Esophagus squamous epithelium (tissue), 5 donors: ENCODE measurements at places on chromosomes 3 and 15.

GRCh38 chr3:125128861-125129501 lies 73.2 kb upstream of the HEG1 start:
- no peak for DNase-seq

DNA sequence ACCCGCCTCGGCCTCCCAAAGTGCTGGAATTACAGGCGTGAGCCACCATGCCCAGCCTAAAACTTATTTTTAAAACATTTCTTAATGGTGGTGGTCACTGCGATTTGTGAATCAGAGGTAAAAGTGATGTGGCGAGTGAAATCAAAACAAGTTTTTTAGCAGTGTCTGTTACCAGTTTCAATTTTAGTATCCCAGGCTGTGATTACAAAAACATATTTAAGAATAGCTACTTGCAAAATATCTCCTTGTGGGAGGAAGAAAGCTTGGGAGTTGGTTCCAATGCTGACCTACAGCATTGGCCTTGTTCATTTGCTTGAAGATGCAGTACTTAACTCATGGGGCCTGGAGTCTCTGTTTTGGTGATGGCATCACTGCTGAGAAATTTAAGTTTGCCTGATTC lies 4.5 kb downstream of the RAB7A start:
- DNase-seq: no peak

DNA sequence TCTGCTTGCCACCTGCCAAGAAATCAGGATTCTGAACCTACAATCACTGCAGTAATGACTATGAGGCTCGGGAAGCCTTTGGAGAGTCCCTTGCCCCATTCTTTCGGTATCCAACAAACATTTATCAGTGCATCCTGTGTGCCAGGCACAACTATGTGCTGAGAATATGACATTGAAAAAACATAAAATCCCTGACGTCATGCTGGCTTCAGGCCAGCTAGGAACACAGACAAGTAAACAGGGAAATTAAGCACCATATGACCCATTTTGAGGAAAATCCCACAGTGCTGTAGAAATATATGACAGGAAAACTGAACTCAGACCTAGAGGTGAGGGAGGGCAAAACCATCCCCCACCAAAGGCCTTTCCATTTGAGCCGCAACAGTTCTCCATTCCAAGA lies 34.1 kb upstream of the DET1 start:
- no peak for DNase-seq

DNA sequence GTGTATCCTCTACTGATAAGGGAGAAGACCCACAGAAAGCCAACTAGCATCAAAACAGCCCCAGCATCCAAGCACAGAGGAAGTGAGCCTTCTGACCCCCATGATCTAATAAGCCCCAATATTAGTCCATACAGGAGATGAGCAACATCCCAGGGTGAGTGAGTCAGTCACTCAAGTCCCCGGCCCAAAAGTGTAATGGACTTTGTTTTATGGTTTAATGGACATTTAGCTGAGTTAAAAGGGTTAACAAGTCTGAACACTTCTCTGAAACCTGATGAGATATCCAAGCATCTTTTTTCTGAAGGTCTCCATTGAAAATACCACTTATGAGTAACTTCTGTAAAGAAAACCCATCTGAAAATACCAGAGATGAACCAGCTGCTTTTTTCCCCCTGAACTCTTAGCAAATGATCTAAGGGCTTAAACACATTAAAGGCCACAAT lies 115.6 kb downstream of the GREM1 start:
- DNase-seq: no peak

- no peak for DNase-seq
These were observed 1064.5 kb downstream of the ZPLD1 start for GRCh38 chr3:103499132-103499900.

DNA sequence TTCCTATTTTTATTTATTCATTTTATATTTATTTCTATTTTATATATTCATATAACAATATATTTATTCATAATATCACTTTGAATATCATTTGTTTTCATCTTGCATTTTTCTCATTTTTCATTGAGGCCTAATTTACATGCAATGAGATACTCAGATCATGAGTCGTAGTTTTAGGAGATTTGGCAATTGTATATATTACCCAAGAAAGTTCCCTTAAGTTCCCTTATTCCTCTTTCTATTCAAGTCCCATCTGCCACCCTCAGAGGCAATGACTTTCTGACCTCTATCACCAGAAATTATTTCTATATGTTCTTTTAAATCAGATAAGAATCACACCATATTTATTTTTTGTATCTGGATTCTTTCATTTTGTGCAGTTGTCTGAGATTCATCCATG lies 329.1 kb upstream of the TPRG1 start:
- no peak for DNase-seq

GRCh38 chr3:186628756-186629155 lies 11.4 kb upstream of the FETUB start:
- DNase-seq: no peak

- DNase-seq: no peak
These were observed 163.3 kb downstream of the SPATA16 start for GRCh38 chr3:172977696-172978095.

GRCh38 chr3:50708620-50709019 lies 33.9 kb downstream of the DOCK3 start:
- no peak for DNase-seq

GRCh38 chr15:64044300-64045100 lies 1.8 kb downstream of the DAPK2 start:
- no peak for DNase-seq

- DNase-seq: no peak
These were observed 8.5 kb downstream of the MINDY2 start for GRCh38 chr15:58779554-58779953.

DNA sequence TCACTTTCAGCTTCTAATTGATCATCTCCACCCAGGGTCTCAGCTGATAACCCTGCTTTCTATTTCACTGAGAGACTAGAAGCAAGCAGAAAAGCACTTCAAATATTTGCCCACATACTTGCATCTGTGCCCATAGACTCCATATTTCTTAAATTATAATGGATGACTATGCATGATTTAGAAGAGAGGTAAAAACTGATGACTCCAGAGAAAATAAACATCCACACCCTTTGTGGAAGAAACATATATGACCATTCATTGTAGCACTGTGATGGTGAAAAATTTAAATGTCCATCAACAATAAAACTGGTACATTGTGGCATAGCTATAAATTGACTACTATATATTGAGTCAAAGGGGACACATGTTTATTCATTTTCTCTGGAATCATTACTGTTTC lies 7.1 kb upstream of the IGF2BP2 start:
- DNase-seq: no peak

DNA sequence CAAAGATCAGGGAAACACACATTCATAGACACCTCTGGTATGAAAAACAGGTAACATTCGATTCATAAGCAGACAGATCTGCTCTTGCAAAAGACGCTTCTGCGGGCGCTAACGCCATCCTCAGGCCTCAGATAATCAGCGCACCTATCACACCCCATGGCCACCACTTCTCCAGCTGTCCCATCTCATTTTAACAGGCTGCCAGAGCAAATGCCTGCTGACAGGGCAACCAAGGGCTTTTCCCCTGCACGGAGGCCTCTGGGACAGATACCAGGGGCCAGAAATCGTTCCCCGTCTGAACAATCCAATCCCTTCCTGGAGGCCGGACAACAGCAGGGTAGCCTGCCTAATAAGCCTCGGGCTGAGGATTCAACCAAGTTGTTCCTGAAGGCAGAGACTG lies 15.2 kb downstream of the ABCC5 start:
- DNase-seq: no peak

- no peak for DNase-seq
These were observed 43.2 kb upstream of the CD47 start for GRCh38 chr3:108133858-108134554.

GRCh38 chr15:96177279-96177678 lies 153.2 kb upstream of the NR2F2 start:
- no peak for DNase-seq

DNA sequence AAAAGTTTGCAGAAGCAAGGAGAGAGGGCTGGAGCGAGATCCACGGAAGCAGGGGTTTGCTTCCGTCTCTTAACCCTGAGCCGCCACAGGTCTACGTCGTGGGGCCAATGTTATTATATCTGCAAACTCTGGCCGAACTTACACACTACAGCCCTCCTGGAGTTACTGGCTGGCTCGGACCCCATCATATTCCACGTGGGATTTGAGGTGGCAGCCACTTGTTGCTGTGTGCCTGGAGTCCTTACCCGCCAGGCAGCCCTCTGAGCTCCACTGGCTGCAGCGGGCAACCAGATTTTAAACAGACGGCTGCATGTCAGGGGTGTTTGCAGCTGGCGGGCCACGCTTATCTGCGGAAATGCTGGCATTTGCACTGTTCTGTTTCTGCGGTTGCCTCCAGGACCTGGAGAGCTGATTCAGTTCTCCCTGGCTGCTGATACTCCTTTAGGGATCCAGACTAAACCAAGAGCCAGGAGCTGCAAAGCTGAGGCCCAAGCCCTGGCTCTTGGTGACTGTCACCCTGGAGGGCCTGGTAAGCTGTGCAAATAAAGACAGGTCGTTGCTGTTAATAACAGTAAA lies 34.7 kb downstream of the TM2D3 start:
- DNase-seq: no peak

DNA sequence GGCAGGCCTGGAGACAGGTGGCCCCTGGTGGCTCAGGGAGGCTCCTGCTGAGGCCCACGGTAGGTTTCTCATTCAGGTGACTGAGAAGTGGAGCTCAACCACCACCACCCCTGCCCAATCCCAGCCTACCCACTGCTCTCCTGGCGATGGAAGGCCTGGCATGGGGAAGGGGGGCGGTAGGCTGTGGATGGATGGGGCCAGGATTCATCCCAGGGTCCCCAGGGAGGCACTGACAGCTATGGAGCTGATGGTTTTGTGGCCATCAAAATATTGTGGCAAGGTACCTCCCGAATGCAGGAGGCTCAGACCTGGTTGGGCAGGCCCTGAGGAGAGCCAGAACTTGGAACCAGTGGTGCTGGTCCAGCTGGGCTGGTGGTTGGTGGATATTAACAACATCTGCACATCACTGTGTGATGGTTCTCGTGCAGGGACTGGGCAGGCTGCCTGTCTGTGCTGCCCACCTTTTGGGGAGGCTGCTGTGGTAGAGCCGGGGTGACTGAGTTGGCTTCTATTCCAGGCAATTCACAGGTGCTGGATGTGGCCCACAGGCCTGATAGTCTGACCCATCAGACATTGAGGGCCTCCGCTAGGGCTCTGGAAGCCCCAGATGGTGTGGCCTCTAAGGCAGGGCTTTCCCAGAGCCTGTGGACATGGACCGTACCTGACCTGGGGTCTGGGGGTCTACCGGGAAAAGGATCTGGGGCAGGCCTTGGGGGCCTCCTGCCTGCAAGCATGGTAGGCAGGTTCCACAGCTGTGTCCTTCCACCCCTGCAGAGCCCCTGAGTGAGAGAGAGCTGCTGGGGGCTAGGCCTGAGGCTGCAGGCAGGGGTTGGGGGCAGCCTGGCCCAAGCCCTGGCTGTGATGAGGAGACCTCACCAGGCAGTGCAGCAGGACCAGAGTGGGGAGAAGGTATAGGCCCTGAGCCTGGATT lies 3.4 kb downstream of the ZBTB47 start:
- DNase-seq: no peak

- no peak for DNase-seq
These were observed 408.0 kb downstream of the MECOM start for GRCh38 chr3:169255511-169255910.

- DNase-seq: no peak
These were observed 384 bp downstream of the KNL1 start for GRCh38 chr15:40594429-40594836.

GRCh38 chr15:92049290-92049989 lies 195.9 kb downstream of the SLCO3A1 start:
- DNase-seq: no peak

DNA sequence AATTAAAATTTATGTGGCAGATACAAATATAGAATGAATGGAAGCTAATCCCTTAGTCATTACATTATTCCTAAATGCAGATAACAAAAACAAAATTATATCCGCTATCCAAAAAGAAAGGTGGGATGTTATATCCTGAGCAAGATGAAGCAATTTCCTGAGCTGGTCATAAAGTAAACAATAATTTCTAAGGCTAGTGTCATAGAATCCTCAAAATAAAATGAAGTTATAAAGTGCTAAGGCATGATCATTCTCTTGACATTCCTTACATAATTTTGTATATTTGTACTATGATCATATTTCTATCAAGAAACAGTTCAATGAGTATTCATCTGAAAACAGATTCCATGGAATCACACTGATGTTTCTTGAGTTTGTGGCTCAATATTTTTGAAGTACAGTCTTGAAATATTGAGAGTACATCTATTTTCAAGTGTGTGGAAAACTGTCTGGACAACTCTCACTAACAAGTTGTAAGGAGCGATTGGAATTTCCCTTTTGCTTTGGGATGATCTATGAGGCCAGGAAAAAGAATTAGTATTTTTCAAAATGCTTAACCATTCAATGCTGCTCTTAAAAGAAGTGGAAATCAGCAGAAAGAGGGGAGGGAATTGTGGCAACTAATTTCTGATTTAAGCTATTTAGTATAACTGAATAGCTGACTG lies 92.4 kb downstream of the ABI3BP start:
- no peak for DNase-seq

DNA sequence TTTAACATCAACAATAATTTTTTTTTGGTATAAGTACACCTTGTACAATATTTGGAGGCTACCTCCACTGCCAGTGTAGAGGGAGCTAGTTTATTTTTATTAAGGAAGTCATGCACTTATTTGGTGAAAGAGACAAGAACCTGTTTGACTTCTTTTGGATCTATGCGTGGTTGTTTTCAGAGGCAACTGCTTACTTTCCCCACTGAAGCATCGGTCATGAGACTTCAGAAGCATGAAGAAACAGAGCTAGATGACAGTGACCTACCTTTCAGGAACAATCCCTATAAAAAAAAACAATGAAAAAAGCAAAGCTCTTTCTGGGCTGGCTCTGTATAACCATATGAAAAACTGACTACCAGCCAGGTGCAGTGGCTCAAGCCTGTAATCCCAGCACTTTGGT lies 20.0 kb upstream of the ZNF148 start:
- DNase-seq: no peak

GRCh38 chr3:99637368-99638111 lies 854 bp upstream of the COL8A1 start:
- DNase-seq: no peak

- no peak for DNase-seq
These were observed 79.5 kb upstream of the BLM start for GRCh38 chr15:90637693-90638092.

DNA sequence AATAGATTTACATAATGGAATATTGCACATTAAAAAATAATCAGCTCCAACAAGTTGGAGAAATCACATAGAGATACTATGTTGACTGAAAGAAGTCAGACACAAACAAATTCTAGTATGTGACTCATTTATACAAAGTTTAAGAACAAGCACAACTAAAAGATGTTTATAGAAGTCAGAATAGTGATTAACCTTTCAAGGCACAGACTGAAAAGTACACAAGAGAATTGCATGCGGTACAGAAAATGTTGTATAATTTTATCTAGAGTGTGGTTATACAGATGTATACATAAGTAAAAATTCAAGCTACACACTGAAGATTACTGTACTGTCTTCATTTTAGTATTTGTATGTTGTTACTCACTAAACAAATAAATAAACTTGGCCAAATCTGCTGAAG lies 19.3 kb upstream of the ATOSA start:
- DNase-seq: no peak

- DNase-seq: no peak
These were observed 32.3 kb downstream of the PSTPIP1 start for GRCh38 chr15:77027111-77027696.

GRCh38 chr3:127237835-127238234 lies 44.9 kb downstream of the PRR23E start:
- no peak for DNase-seq
